ENCODE measurements at places on chromosomes 16 and 17.

DNA sequence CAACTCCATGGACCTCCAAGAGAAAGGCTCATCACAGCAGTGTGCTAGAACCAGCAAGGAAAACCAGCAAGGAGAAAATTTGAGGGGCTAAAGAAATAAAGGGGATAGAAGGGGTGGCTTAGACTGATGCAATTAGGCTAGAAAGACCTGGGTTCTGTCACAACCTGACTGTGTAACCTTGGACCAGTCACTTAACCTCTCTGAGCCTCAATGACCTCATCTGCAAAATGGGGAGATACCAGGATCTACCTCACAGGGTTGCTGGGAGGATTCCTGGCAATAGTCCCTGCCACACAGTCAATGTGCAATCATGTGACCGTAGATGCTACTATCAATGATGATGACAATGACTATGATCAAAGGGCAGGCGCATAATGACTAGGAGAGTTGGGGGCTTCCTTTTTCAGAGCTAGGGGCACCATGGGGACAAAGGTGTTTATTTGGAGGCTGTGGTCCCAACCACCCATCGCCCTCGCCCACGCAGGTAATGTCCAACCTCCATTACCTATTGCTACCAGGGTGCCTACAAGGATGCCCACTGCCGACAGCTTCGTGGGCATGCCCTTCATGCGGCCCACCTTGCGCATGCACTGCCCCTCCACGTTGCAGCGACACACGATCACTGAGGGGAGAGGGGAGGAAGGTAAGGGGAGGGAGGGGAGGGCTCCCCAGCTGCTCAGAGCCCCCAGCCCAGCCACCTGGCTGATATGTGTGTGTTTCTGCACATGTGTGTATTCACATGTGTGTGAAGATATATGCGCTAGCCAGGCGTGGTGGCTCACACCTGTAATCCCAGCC, 9.7 kb downstream of the CDH16 start:
- no peak for DNase-seq

DNA sequence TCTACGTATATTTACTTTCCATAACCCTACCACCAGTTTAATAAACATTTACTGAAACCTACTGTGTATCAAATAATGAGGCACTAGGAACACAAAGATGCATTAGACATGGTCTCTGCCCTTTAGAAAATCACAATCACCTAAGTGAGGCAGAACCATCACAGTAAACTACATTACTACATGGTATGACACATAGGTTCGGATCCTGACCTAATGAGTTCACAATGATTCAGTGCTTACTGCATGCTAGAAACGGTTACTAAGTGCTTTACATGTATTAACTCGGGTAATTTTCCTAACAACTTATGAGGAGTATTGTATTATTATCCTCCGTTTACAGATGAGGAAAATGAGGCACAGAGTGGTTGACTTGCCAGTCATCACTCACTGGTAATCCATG, 5.2 kb upstream of the SYNRG start:
- DNase-seq: no peak

- no peak for DNase-seq
These were observed 230.3 kb downstream of the MRTFB start for GRCh38 chr16:14301169-14302030.

- no peak for DNase-seq
These were observed 2.8 kb downstream of the HAS3 start for GRCh38 chr16:69108064-69108904.

GRCh38 chr17:35236821-35237220, 6.1 kb upstream of the SLFN5 start:
- DNase-seq: no peak

GRCh38 chr16:84687715-84688114, 12.1 kb upstream of the USP10 start:
- DNase-seq: no peak

GRCh38 chr16:86519649-86520316, 9.5 kb downstream of the FOXF1 start:
- peak; percentile 72 for DNase-seq

- no peak for DNase-seq
These were observed 14.5 kb downstream of the KIF19 start for GRCh38 chr17:74340470-74341023.

DNA sequence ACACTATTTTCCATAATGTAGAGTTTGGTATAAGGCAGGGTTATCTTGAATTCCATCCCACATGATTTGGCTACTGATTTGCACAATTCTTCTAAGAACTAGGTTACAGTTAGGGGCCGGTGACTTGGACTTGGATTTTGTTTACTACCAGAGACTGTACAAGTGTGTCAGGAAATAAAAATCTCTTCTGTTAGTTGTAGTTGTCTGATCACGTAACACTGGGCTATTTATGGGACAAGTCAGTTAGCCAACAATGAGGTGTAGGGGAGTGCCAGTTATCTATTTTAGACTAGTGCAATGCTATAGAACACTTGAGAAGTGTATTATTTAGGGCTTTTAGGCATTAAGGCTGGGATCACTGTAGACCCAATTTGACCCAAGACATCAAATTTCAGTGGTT, 39.7 kb upstream of the GHDC start:
- DNase-seq: no peak
